ENCODE measurements at places on chromosomes 2 and 18.

DNA sequence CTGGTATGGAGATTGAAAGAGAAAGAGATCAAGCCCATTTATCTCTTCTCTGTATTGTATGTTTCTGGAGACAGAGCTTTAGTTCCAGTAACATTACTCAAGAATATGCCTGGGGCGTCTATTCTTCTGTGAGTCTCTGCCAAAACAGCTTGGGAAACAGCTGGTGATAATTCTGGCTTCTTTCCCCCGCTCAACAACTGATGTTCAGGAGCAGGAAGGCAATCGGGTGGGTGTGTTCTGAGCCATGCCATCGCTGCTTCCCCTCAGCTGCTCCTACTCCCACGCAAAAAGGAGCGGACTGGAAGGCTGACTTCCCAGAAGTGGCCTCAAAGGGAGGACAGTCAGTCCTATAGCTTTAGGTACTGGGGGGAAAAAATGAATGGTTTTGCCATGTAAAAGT lies 695.1 kb downstream of the PLCL1 start:
- no peak for DNase-seq

GRCh38 chr2:170301626-170302025 lies 123.7 kb downstream of the MYO3B start:
- DNase-seq = no peak

DNA sequence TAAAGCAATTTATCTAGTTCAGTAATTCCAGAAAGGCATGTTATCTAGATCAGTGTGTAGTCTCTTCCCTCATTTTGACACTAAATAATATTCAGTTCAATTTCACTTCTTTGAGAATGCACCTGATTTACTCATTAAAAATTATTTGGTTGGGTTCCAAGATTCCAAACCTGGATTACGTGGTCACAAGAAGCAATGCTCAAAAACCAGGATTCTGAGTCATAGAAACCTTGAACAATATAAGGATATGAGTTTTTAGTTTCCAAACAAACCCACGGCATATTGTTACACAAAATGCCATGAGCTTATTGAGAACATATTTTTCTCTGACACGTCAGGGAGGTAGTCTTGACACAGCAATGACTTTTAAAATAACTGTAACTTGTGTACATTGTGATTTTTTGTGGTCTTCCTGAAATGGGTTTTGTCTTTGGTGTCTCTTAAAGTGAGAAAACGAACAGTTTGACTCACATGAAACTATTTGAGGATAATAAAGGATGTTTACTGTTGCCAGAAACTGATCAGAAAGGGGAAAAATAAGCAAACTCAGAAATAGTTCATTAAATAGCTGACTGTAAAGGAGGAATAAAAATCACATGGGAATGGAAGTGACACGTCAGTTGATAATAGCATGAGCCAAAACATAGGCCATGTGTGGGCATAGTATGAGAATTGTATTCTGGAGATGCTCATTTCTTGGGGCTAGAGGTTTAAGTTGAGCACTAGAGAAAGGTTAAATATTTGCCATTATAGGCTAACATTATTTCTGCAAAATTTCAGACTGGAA lies 617.7 kb upstream of the CDH2 start:
- no peak for DNase-seq

- DNase-seq = no peak
These were observed 755 bp downstream of the EIF4E2 start for GRCh38 chr2:232551250-232551638.

DNA sequence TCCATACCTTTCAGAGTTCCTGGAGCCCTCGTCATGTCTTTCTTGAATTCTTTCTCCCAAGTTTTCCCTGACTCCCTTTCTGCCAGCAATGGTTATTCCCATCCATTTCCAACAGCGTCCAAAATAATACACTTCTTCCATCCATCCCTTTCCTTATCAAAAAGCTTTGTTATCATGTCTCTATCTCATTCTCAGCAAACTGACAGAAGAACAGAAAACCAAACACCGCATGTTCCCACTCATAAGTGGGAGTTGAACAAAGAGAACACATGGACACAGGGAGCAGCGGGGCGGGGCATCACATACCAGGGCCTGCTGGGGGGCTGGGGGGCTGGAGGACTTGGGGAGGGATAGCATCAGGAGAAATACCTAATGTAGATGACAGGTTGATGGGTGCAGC lies 86.7 kb downstream of the DDX1 start:
- no peak for DNase-seq

DNA sequence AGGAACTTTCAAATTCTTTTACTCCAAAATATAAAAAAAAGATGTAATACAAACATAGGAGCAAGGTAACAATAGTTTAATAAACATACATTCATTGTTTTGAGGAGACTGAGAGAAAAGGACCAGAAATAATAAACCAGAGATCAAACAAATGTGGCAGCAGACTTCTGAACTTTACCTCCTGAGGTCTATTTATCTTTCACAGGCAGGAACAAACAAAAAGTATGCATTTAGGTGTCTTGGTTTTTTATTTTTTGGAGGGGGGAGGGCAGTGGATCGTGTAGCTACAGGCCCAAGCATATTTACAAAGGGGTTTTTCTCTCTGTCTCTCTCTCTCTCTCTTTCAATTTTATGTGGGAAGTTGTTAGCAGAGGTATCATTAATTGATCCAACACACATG lies 5.6 kb downstream of the PPP4R1 start:
- DNase-seq = no peak

- no peak for DNase-seq
These were observed 69.5 kb downstream of the COPS8 start for GRCh38 chr2:237154884-237155851.

DNA sequence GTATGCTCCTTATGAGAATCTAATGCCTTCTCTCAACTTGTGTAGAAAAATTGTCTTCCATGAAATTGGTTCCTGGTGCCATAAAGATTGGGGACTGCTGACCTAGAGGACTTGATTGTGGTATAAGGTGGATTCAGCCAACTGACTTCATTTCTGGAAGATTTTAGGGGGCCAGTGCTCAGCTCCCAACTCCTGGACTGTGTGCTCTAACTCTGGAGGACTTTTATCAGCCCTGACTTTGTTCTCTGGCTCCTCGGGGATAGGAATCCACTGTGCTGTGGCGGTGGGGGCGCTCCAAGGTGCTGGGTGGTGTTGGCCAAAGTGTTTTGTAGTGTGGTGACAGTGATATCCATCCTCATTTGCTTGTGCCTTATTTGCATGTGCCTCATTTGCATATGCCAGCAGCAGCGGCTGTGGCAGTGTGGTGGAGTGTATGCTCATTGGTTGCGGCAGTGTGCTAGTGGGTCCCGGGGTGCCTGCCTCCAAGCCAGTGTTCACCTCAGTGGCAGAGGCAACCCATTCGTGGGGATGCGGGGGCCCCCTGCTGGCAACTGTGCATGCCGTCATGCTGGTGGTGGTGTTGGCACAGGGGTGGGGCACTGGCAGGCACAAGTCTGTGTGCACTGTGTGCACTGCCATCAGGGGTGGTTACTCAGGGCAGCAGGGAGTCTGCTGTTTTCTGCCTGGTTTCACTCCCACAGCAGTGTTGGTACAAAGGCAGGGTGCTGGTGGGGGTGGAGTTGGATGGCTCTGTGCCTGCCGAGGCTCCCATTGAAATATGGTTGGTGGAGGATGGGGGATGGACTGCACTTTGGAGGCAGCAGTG lies 19.6 kb downstream of the EHBP1 start:
- DNase-seq = peak; percentile 24

- no peak for DNase-seq
These were observed 175.4 kb downstream of the MAIP1 start for GRCh38 chr2:200130762-200131166.

DNA sequence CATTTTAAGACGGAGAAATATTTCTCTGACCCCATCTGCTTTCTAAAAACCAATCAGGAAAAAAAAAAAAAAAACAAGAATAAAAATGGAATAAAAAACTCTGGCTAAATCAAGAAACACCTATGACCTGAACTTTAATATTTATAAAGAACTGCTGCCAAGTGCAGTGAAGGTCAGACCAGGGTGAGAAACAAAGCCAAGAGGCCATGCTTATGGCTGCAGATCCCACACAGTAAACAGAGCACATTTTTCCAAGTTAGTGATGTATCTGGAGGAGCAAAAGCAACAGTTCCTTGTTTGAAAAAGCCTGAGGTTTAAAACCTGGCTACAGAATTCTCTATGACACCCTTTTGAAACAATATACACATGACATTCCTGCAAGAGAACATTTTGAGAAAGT lies 242.3 kb downstream of the SRBD1 start:
- no peak for DNase-seq

DNA sequence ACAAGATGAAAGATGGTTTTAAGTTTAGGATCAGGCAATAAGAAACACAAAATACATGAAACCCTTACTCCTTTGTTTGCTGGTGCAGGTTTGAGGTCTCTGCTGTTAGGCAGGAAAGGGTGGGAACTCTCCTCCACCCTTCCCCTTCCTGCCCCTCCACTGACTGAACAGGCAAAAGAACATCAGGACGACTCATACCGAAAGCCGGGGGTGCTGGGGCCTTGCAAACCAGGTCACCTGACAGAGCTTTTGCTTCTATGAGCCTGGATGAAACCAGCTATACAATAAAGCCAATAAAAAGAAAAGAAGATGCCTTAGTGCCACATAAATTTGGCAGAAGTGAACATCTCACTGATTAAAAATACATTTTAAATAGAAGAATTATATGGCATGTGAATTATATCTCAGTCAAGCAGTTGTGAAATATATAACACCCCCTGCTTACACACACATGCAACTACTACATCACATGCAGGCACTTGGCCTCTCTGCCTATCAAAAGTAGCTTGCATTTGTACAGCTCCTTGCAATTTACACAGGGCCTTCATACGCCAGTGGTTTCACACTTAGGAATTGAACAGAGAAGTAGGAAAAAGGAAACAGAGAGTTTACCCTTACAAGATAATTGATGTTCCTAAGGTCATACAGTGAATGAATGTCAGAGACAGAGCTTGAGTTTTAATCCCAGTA lies 215.1 kb upstream of the TRIB2 start:
- no peak for DNase-seq
